Panc1 (cell line): ENCODE measurements at places on chromosomes 3 and 15.

DNA sequence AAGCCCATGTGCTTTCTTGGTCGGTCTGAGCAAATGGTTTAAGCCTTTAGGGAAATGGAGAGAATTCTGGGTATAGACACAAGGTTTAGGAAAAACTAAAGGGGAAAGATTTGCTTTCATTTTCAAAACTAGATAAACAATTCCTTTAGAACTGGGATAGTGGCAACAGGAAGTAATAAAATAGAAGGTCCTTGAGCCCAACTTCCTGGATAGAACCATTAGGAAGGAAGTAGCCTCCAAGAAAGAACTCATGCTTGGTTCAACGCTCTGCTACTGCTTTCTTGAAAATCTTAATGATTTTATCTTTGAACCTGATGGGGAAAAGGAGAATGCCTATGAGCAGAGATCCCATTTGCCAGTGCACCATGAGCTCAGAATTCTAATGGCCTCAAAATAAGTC is 147.0 kb upstream of the THRB start:
- DNase-seq = no peak

- DNase-seq = no peak
These were observed 143.3 kb upstream of the SLCO3A1 start for GRCh38 chr15:91710080-91710698.

- peak; percentile 85 for DNase-seq
These were observed 223.4 kb upstream of the IL12A start for GRCh38 chr3:159765030-159765859.

DNA sequence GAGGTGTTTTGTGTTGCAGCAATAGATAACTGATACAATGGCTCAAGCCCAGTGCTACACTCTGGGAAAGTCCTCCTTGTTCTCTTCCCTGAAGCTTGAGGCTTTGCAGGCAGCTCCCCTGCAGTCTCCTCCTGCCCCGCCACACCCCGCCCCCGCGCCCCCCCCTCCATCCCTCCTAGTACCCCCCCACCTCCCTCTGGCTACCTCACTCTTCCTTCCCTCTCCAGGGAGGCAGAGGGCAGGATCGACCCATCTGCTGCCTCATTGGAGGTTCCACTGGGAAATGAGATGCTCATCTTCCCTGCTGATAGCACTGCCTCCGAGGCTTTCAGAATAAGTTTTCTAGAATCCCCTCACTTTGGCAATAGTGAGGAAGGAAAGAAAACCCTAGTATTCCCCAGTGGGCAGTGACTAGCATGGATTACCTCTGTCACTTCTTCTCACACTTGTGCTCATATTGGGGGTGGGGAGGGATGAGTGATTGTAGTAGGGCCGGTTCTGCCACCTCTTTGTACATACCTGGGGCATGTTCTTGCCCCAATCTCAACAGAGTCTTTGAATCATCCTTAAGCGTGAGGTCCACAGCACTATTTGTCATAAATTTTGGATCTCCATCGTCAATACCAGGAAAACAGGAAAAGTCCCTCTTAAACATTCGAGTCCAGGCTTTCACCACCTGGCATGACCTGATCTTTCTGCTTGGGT is 16.3 kb upstream of the RAB7A start:
- no peak for DNase-seq

- no peak for DNase-seq
These were observed 279.0 kb downstream of the OXSM start for GRCh38 chr3:26068890-26069289.

GRCh38 chr3:46884929-46885328 is 7.4 kb downstream of the PTH1R start:
- no peak for DNase-seq

- DNase-seq = no peak
These were observed 214.4 kb downstream of the ABHD5 start for GRCh38 chr3:43905157-43905556.

DNA sequence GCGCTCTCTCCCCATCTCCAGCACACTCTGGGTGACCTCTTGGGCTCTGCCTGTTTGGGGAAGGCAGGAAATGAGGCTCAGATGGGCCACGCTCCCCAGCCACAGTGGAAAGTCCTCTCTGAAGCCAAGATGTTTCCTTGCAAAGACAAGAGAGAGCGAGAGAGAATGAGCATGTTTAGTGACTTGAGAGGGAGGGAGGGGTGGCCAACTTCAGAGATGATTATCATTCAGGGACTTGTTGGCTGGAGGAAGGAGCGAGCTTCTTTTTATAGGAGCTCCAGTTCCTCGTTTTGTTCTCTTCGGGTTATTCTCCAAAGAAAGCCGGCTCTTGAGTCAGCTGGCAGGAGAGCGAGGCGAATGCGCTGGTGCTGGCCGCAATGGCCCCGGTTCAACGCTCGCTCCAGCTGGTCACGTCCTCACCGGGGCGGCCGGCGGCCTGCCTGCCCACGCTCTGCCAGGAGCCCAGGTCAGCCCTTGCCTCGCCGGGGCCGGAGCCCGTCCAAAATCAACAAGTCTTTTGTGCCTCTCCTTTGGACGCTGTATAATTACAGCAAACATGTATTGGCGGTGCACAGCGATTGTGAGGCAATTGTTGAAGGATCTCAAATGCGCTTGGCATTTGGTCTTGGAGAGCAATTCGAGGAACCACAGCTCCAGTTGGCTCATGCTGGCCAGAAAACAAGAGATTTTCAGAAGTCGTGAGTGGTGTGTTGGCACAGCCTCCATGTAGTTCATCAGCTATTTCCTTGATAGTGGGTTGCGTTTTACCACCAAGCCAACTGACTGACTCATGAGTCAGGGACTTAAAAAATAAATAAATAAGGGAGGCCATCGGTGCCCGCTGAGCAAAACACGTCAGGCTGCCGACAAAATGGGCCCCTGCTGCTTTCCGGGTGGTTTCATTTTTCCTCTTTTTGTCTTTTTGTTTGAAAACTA is 288.6 kb downstream of the UACA start:
- peak; percentile 85 for DNase-seq

DNA sequence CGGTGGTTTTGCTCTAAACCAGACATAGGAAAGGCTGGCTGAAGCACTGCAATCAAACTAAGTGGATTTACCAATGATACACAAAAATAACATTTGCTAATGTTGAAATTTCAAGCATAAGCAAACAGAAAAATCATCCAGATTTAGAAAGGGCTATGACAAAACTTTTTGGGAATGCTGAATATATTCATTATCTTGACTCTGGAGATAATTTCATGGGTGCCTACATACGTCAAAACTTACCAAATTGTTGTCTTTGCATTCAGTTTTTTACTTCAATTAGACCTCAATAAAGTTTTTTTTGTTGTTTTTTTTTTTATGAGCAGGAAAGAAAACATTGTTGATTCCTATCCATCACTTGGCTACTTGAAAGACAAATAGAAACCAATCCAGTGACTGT is 140.8 kb downstream of the NR2E3 start:
- no peak for DNase-seq

DNA sequence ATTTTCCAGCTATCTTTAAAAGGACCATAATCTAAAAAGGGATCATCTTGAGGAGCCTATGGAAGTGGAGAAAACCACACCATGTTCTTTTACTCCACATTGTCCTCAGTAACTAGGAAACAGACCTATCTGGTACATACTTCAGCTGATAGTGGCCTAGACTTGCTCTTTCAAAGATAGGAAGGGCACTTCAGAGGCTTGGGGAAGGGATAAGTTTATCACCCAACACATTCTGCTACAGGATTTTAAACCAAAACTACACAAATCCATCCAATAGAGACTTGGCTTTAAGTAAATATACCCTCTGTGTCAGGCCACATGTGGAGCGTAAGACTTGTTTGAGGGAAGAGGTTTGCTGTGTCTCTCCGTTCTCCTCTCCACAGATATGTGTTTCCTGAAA is 35.4 kb downstream of the CP start:
- no peak for DNase-seq

DNA sequence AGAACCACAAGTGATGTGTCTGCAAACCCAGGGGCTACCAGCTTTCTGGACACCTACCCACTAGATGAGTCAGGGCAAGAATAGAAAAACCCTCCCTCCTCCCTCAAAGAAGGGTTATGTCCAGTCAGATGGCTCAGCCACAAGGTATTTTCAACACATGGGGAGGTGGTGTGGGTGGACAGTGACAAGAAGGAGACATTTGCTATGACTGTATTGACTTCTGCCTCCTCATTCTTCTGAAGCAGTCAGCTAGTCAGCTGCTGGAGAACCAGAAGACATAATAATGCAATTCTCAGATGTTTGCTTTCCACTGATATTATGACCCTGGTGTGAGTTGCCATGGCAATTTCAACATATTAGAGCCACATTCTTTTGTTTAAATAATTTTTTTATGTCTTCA is 66.7 kb upstream of the GOLGA8B start:
- DNase-seq = no peak

DNA sequence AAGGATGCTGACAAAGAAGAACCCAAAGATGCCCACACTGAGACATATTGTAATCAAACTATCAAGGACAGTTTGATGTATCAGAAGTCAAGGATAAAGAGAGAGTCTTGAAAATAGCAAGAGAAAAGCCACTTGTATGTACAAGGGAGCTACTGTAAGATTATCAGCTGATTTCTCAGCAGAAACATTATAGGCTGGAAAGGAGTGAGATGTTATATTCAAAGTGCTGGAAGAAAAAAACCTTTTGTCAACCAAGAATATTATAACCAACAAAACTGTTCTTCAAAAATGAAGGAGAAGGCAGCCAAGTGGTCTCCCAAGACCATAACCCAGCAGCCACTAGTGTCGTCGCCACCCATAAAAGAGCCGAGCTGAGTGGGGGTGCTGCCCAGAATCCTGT is 93.2 kb downstream of the KLF13 start:
- DNase-seq = no peak

- peak; percentile 10 for DNase-seq
These were observed 25.8 kb downstream of the LDHAL6B start for GRCh38 chr15:59232476-59232875.

- no peak for DNase-seq
These were observed 20.2 kb downstream of the SIN3A start for GRCh38 chr15:75431270-75431669.

DNA sequence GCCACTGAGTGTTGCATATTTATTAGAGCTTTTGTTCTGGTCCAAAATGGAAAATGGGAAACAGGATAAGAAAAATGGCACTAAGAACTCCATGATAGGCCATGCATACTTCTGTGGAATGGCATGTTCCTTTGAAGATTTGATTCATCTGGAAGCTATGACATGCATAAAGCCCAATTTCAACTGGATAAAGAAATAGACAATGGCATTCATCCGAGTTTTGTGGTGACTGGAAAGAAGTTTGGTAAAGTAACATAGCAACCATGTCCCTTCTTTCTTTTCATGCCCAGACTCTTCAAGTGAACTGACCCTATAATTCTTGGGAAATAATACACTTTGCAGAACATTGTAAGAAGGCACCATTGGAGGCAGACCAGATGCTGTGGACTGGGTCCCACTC is 368.4 kb upstream of the IL12A start:
- DNase-seq = no peak

DNA sequence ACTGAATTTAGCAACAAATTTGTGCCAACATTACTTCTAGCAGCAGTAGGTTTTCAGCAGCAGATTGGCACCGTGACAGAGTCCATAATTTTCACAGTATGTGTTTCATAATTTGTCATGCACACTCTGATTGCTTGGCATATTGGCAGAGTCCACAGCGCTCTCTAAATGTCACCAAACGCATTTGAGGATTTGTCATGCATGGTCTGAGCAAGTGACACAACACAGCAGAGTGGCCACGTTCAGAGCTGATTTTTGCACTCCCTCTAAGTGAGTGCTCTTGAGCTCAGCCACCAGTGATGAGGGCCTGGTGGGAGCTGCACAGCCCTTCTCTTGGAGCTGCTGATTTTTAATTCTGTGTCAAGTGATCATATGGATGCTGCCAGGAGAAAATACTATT is 1270.8 kb downstream of the ROBO1 start:
- DNase-seq = no peak

DNA sequence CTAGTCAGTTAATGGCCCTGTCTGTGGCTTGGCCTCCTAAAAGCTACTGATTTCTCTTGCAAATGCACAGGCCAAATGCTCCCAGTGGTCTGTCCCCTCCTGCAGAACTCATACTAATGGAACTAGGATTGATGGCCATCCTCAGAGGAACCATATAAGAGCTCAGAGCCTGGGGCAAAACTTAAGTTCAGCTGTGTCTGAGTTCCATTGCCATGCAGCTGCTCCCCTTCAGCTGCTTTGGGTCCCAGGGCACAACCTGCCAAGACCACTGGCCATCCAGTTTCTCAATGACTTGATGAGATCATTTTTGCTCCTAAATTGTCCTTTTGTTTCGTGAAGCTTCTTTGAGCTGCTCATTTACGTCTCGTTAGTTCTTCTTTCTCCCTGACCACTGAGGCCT is 529.5 kb upstream of the TBL1XR1 start:
- no peak for DNase-seq

- no peak for DNase-seq
These were observed 23.0 kb downstream of the NMNAT3 start for GRCh38 chr3:139654637-139655365.

DNA sequence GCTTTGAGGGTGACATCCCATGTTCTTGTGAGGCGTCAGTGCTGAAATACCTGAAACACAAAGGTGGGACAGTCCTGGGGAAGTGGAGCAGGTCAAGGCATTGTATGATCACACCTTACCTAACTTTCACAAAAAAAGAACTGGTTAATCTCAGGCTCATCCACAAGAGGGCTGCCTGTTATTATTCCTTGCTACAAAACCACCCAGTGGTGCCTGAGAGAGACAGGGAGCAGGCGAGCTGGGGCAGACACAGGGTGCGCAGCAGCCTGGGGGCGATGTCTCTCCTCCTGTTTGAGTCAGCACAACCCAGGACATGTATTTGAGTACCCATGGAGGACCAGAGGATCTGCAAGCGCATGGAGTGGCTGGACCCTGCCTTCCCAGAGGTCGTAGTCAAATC is 316.8 kb upstream of the ATP10A start:
- no peak for DNase-seq

GRCh38 chr3:45225465-45226205 is 452 bp downstream of the TMEM158 start:
- DNase-seq = no peak

GRCh38 chr3:1007866-1008265 is 85.0 kb upstream of the CNTN6 start:
- DNase-seq = no peak

DNA sequence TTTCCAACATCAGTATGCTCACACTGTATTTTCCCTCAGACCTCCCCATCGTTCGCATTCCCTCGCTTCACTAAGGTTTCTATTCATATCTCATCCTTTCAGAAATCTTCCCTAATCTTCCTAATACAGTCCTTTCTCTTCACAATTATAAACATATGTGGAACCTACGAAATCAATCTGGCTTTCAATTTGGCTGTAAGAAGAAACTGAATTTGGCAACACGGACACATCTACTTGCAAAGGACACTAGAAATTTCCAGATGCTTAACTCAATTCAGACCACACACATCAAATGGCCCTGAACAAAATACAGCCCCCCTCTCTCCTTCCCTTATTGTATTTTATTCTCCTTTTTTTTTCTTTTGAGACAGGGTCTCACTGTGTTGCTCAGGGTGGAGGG is 39.1 kb upstream of the TM4SF19 start:
- DNase-seq = no peak

GRCh38 chr3:124260206-124260915 is 268.4 kb upstream of the ROPN1 start:
- DNase-seq = no peak

- DNase-seq = peak; percentile 52
These were observed 64.6 kb downstream of the EFL1 start for GRCh38 chr15:82197733-82198594.

GRCh38 chr15:59993950-59994401 is 10.1 kb upstream of the FOXB1 start:
- DNase-seq = no peak
